Dermis lymphatic vessel endothelial cell (primary cell): ENCODE measurements at places on chromosomes 4 and X. TPM values are rescaled to one million over a fixed set of nuclear protein-coding genes. Genes with fewer than 3 reads are reported as not detected.

The FAM47C gene
- not detected in 2 replicates for total RNA-seq

The NHS gene
- under 0.01 and 0.17 TPM in 2 replicates for total RNA-seq

The AFM gene
- total RNA-seq: not detected in 2 replicates

The DHX15 gene
- 112 and 145 TPM in 2 replicates for total RNA-seq

The OPRPN gene
- not detected in 2 replicates for total RNA-seq

The CCDC160 gene
- not detected in 2 replicates for total RNA-seq

The GAGE12F gene
- not detected in 2 replicates for total RNA-seq

The SYN1 gene
- total RNA-seq: under 0.01 and 0.17 TPM in 2 replicates

The ANTXR2 gene
- 39.7 and 50.5 TPM in 2 replicates for total RNA-seq

The CYBB gene
- total RNA-seq: not detected in 2 replicates

The ARHGAP36 gene
- total RNA-seq: not detected in 2 replicates

The FRG2 gene
- not detected in 2 replicates for total RNA-seq

The STK32B gene
- 11.3 and 20.8 TPM in 2 replicates for total RNA-seq

The MAGEA2B gene
- not detected in 2 replicates for total RNA-seq

The FAM200B gene
- total RNA-seq: 28.4 and 29.5 TPM in 2 replicates

The CCDC120 gene
- total RNA-seq: 0.52 and 0.54 TPM in 2 replicates

The PRRG3 gene
- total RNA-seq: not detected in 2 replicates

The ARMCX1 gene
- total RNA-seq: 53.1 and 75.8 TPM in 2 replicates

The BRS3 gene
- not detected in 2 replicates for total RNA-seq

The NXF2B gene
- not detected in 2 replicates for total RNA-seq

The PNPLA4 gene
- 12.7 and 16.0 TPM in 2 replicates for total RNA-seq

The ANAPC10 gene
- 20.0 and 25.2 TPM in 2 replicates for total RNA-seq

The FDCSP gene
- not detected in 2 replicates for total RNA-seq

The P2RY10 gene
- not detected in 2 replicates for total RNA-seq

The STS gene
- 7.4 and 8.9 TPM in 2 replicates for total RNA-seq

The PNMA6A gene
- 0.43 and 0.98 TPM in 2 replicates for total RNA-seq

The CXXC4 gene
- 0.17 TPM in 1 of 2 replicates, not detected in the other for total RNA-seq

The FGFBP1 gene
- total RNA-seq: not detected in 2 replicates

The SPOCK3 gene
- 0.09 TPM in 1 of 2 replicates, not detected in the other for total RNA-seq

The PNCK gene
- not detected in 2 replicates for total RNA-seq

The ARHGEF9 gene
- 8.1 and 8.7 TPM in 2 replicates for total RNA-seq

The DLG3 gene
- total RNA-seq: 0.54 and 1.2 TPM in 2 replicates

The SLITRK4 gene
- under 0.01 TPM in 1 of 2 replicates, not detected in the other for total RNA-seq

The RTL5 gene
- 0.09 and 0.33 TPM in 2 replicates for total RNA-seq

The ASB5 gene
- under 0.01 TPM in 1 of 2 replicates, not detected in the other for total RNA-seq

The PPARGC1A gene
- 0.34 and 0.76 TPM in 2 replicates for total RNA-seq

The TBC1D9 gene
- total RNA-seq: 47.0 and 51.6 TPM in 2 replicates

The ARAP2 gene
- total RNA-seq: 0.11 and 0.26 TPM in 2 replicates

The TMEM156 gene
- not detected in 2 replicates for total RNA-seq

The TMPRSS11F gene
- total RNA-seq: not detected in 2 replicates

The GAGE12J gene
- total RNA-seq: not detected in 2 replicates

The GPR82 gene
- total RNA-seq: not detected in 2 replicates

The HGFAC gene
- total RNA-seq: under 0.01 TPM in 1 of 2 replicates, not detected in the other

The MAGEB2 gene
- total RNA-seq: not detected in 2 replicates

The PRR32 gene
- total RNA-seq: not detected in 2 replicates

The ING2 gene
- total RNA-seq: 5.1 and 5.5 TPM in 2 replicates

The SLBP gene
- 42.3 and 50.2 TPM in 2 replicates for total RNA-seq

The SMARCA5 gene
- 52.3 and 57.6 TPM in 2 replicates for total RNA-seq

The TLR3 gene
- total RNA-seq: 0.54 and 0.60 TPM in 2 replicates
